ENCODE measurements at places on chromosomes 12 and 14. TPM values are rescaled to one million over a fixed set of nuclear protein-coding genes. Genes with fewer than 3 reads are reported as not detected.
A peak's percentile ranks its signal among the peaks of the same experiment; 100 is the strongest.

The PDZRN4 gene
- total RNA-seq = 1.6 TPM

The CTDSP2 gene
- total RNA-seq = 220 TPM

The ENO2 gene
- total RNA-seq = 41.9 TPM

The SOCS4 gene
- 17.9 TPM for total RNA-seq

The CEP290 gene
- 11.6 TPM for total RNA-seq

GRCh38 chr14:101851736-101852405, 90.4 kb downstream of the PPP2R5C start:
- DNase-seq = no peak
- H3K27ac ChIP-seq = no peak overlapping the region
- peaks cover 4% of the 10 kb centered on the region for H3K36me3 ChIP-seq
- H3K27me3 ChIP-seq = no peaks in the 10 kb centered on the region
- H3K4me1 ChIP-seq = peaks cover 74% of the 10 kb centered on the region
- H3K4me3 ChIP-seq = no peak overlapping the region

DNA sequence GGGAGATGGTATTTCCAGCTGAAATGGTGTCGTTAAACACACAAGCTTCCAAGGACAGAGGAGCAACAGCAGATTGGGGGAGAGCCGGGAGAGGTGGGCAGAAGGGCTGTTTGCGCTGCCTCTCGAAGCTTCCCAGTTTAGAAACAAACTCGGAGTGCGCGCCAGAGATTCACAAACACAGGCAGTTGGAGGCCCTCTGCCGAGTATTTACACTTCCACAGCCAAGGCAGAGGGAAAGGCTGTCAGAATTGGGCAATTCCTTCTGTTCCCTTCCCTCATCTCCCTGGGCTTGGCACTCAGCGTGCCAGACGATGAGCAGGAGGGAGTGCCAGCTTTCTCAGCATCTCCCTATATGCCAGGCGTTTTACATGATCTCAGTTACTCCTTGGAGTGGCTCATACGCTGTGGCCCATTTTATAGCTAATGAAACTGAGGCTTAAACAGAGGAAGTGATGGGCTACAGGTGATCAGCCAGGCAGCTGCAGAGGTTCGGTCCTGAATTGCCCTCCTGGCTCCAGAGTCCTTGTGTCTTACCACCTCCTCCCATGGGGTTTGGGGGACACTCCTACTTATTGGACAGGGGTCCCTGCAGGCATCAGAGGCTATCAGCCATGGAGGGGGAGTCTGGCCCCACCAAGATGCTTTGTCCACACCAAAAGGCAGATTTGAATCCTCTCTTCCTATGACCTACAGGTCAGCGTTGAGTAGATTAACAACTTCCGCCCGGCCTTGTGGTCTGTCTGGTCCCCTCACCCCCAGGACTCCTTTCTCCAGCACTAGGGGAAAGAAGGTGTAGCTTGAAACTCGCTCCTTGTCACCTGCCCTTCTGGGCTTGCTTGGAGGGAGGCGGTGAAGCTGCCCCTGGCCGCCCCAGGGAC, 3.1 kb downstream of the FAM222A start:
- peaks cover 43% of the 10 kb centered on the region for H3K27me3 ChIP-seq
- DNase-seq = no peak
- H3K27ac ChIP-seq = no peak overlapping the region
- peaks cover 38% of the 10 kb centered on the region for H3K4me1 ChIP-seq

- H3K4me1 ChIP-seq = no peaks in the 10 kb centered on the region
- no peak for DNase-seq
- H3K4me3 ChIP-seq = no peak overlapping the region
- no peaks in the 10 kb centered on the region for H3K27me3 ChIP-seq
- H3K27ac ChIP-seq = no peak overlapping the region
- no peaks in the 10 kb centered on the region for H3K36me3 ChIP-seq
Observed at GRCh38 chr12:94031763-94032162, 116.6 kb upstream of the PLXNC1 start.

DNA sequence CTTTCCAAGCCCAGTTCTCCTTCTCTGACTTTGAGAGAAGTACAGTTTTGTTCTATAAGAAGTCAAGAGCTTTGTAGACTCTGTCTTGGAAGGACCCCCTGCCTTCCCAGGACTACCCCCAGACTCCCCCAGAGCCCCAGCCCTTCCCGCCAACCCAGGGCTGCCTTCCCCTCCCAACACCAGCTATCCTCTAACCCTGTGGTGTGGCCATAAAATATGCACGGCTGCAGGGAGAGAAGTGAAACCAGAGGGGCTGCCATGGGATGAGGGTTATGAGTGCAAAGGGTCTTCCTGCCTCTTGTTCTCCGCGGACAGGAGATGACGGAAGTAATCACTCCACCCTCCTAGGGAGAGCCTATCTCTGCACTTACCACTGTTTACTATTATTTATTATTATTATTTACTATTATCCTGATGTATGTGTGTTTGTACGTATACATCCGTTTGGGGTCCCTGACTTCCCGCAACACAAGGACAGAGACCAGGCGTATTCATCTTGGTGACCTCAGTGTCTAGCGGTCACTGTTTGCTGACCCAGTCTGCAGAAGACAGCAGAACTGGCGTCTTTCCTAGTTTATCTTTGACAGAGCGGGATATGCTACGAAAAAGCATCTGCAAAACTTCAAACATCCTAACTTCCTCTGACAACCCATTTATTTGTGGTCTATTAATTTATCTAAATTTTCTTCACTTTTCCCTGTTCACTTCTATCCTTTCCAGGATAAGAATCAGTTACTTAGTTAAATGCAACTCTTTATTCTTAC, 3.5 kb upstream of the SCNN1A start:
- DNase-seq = peak; percentile 34
- H3K4me3 ChIP-seq = no peak overlapping the region
- peak overlapping the region; percentile 82 for H3K27ac ChIP-seq

DNA sequence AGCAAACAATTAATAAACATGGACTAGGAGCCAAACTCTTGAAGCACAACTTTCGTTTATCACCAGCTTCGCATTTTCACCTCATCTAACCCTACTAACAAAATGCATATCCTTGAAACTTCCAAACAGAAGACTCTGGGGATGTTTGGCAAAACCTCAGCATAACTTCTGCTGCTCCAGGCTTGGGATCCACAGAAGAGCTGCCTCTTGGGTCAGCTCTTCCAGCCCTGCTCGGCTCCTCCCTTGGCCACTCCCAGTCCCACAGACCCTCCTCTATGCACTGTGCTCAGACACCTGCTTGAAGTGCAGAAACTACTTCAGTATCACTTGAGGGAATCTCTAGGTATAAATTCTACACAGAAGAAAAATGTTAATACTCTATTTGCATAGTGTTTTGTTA, 110.0 kb upstream of the AMIGO2 start:
- no peaks in the 10 kb centered on the region for H3K27me3 ChIP-seq
- H3K27ac ChIP-seq = peak overlapping the region; percentile 51
- no peak overlapping the region for H3K4me3 ChIP-seq
- peaks cover 41% of the 10 kb centered on the region for H3K4me1 ChIP-seq

DNA sequence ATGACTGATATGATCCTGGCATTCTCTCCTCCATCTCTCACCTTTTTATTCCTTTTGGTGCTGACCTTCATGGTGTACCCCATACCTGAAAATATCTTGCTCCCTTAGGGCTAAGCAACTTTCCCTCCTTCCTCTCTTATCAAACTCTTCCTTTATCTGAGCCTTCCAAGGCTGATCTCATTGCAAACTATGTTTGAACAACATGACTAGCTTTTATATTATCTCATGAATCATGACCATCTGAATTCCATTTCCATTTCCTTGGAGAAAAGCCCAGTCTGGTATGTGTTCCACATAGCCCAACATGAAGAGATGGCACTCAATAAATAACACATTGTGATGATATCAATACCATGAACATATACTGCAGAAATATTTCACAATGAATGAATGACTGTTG, 111.6 kb downstream of the TSPAN8 start:
- peak overlapping the region; percentile 60 for H3K27ac ChIP-seq
- no peaks in the 10 kb centered on the region for H3K36me3 ChIP-seq
- no peak for DNase-seq

- H3K27ac ChIP-seq = no peak overlapping the region
- no peak overlapping the region for H3K4me3 ChIP-seq
- no peaks in the 10 kb centered on the region for H3K4me1 ChIP-seq
- H3K27me3 ChIP-seq = no peaks in the 10 kb centered on the region
Observed at GRCh38 chr12:84512751-84513150, 399.8 kb downstream of the SLC6A15 start.

GRCh38 chr12:13144266-13144828, 40.9 kb upstream of the GSG1 start:
- H3K27me3 ChIP-seq = no peaks in the 10 kb centered on the region
- H3K4me3 ChIP-seq = no peak overlapping the region
- H3K4me1 ChIP-seq = peaks cover 46% of the 10 kb centered on the region
- no peaks in the 10 kb centered on the region for H3K36me3 ChIP-seq
- DNase-seq = no peak
- H3K27ac ChIP-seq = no peak overlapping the region

DNA sequence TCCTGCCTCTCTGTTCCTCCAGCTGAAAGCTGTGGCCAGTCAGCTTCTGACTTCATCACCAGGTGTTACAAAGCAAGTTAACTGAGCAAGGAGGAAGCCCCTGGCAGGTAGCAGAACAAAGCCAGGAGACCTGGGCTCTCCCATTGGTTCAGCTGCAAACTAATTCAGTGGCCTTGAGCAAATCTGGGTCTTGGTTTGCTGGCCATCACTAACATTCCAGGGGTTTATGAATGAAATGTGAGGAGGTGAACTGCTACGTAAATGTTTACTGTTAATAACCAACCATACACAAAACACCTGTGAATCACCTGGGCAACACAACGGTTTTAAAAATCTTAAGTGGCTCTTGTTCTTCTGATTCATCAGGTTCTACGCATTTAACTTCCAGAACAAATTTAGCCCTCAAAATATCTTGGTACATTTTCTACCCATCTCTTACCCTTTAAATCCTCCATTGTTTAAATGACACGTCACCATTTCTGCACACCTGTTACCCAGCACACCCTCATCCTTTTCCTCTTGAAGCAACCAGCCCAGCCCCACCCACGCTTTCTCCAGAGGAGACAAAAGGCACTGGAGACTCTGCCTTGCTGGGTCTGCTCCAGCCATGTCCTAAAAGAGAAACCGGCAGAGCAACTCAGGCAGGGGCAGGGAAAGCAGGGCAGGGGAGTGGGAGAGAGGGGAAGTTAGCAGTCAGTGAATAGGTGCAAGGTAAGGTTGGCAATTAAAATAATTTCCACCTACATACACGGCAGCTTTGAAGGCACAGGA, 49.3 kb upstream of the TSPAN11 start:
- H3K27me3 ChIP-seq = no peaks in the 10 kb centered on the region
- no peak overlapping the region for H3K4me3 ChIP-seq
- H3K36me3 ChIP-seq = no peaks in the 10 kb centered on the region

DNA sequence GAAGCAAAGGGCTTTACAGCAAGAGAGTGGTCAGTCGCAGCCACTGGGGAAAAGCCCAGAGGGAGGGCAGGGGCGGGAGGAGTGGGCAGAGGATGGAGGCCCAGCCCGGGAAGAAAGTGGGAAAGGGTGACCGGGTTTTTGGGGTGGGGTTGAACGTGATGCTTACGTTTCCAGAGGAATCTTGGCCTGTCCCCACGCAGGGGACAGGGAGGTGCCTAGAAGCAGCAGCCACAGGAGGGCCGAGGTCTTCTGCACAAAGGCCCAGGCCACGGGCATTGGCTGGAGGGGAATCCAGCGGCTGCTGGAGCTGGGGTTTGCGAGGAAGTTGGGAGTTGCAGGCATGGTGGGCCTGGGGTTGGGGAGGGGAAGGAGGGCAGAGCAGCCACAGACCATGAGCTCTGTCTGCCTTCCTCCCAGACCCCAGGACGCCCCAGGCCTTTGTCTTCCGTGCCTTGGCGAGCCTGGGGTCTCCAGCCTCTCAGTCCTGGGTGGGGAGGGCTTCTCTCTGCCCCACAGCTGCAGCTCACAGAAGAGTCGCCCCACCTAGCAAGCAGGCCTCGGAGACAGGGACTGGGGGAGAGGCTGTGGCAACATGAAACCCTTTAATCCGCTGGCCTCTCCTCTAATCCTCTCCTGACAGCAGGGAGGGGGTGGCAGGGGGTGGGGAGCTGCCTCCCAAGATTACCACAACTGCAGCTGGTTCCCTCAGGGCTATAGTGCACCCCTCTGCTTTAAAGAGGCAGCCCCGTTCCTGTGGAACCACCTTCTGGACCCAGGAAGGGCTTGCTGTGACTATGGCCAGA, at the start of gene CACNA2D4:
Gene CACNA2D4 (minus strand): TSS at position 572 of the 803 bp plus-strand sequence. CDS start 179 bp downstream, at position 393.
- peak within 1 kb of the TSS; percentile 45 for H3K4me3 ChIP-seq
- H3K4me1 ChIP-seq = peaks cover 4% of the 10 kb centered on the region
- DNase-seq = peak; percentile 51
- no peaks in the 10 kb centered on the region for H3K36me3 ChIP-seq

DNA sequence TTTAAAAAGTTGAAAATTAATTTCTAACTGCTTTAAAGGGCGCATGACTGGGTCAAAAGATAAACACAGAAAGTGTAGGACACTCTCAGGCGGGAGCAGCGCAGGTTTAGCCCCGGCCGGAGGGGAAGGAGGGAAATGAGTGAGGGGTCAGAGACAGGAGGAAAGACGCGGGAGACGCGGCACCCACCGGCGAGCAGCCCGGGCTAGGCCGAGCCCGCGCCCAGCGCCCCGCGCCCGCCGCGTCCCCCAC, 591 bp downstream of the GXYLT1 start:
- peak overlapping the region; percentile 67 for H3K4me3 ChIP-seq
- DNase-seq = no peak
- no peaks in the 10 kb centered on the region for H3K27me3 ChIP-seq
- H3K4me1 ChIP-seq = peaks cover 35% of the 10 kb centered on the region
- H3K27ac ChIP-seq = peak overlapping the region; percentile 86
- H3K36me3 ChIP-seq = no peaks in the 10 kb centered on the region

DNA sequence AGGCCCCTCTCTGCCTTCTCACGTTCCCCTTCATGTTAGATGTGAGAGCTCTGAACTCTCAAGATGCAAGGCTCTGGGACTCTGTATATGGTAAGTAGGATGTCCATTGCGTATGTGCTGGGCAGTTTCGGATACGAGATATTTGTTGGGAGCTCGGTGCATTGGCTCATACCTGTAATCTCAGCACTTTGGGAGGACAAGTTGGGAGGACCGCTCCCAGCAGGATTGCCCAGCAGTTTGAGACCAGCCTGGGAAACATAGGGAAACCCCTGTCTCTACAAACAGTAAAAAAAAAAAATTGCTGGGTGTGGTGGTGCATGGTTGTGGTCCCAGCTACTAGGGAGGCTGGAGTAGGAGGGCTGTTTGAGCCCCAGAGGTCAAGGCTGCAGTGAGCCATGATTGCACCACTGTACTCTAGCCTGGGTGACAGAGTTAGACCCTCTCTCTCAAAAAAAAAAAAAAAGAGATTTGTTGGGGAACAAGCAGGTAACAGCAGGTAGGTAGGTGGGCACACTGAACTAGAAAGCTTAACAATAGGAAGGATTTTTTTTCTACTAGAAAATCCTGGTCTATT, 3.4 kb downstream of the TMEM120B start:
- H3K27me3 ChIP-seq = no peaks in the 10 kb centered on the region
- peaks cover 23% of the 10 kb centered on the region for H3K4me1 ChIP-seq
- H3K36me3 ChIP-seq = no peaks in the 10 kb centered on the region
- no peak overlapping the region for H3K27ac ChIP-seq
- H3K4me3 ChIP-seq = no peak overlapping the region
- no peak for DNase-seq
